GM12878 (cell line): ENCODE measurements at places on chromosomes 11 and 22. TPM values are rescaled to one million over a fixed set of nuclear protein-coding genes. Genes with fewer than 3 reads are reported as not detected.

Gene SYCE3
- not detected in 2 replicates for total RNA-seq

Gene MS4A2
- total RNA-seq: not detected in 2 replicates

Gene APOBEC3C
- 143 and 147 TPM in 2 replicates for total RNA-seq

Gene C22orf31
- not detected in 2 replicates for total RNA-seq

Gene HYLS1
- 11.7 and 11.9 TPM in 2 replicates for total RNA-seq

Gene TESMIN
- total RNA-seq: 2.4 TPM in 2 replicates
